Right lung (tissue), 10 donors: ENCODE measurements at places on chromosomes 12 and 14. TPM values are rescaled to one million over a fixed set of nuclear protein-coding genes. Genes with fewer than 3 reads are reported as not detected.

Gene NID2
- polyA plus RNA-seq: 191 TPM

DNA sequence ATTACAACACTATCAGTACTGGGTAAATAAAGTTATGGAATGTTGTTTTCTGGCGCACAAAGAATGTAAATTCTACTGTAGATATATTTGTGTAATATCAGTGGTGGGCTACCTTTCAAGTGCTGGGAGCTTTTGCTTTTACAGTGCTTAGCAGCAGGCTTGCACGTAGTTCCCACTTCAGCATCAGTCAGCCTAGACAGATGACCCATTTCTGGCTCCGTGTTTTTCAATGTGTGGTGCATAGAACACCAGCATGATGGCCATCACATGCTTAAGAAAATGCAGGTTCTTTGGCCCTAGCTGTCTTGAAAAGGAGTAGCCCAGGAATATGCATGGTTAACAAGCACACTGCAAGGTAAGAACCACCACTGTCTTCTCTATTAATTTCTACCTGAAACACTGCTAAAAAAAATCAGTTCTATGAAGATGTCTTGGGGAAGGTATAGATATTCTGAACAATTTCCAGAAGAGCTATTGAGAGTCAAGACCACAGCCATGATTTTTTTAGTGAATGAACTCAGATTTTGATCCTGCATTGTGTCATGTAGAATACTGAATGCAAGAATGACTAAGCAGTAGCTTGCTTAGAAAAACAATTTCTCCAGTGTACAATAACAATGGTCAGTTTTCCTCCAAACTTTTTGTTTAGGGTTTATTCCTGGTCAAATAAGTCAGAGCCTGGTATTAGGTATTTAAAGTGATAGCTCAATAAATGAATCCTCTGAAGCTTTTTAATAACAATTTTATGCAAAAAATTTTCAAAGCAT lies 195.7 kb downstream of the AKAP6 start:
- no peak for DNase-seq

DNA sequence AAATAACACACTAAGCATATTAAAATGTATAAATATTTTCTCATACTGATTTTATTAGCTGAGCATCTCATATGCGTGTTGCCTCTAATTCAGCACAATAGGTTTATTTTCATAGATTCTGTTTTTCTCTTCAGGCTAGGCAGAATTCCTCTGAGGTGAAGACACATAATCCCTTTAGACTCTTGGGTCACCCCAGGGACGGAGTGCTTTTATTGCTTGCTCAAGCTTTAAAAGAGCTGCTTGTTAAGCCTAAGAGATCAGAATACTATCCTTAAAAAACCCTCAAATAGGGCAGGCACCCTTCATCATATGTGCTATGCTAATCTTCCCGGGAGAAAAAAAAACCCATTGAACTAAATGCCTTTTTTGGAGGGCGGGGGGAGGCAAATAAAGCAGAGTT lies 390.1 kb downstream of the KCNH5 start:
- no peak for DNase-seq

DNA sequence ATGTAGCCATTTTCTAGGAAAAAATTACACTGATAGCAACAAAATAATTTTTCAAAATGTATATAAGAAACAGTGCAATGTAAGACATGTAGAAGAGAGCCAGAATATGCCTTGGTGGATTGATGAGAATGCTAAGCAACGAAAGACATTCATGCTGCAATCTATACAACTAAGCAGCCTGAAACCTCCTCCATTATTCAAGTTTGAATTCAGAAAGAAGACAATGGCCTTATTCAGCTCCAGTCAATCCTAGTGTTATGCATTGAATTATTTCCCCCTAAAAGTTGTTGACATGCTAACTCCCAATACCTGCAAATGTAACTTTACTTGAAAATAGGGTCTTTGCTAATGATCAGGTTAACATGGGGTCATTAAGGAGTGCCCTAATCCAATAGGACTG lies 73.5 kb downstream of the BTG1 start:
- no peak for DNase-seq

GRCh38 chr12:49870501-49871262 lies 27.8 kb upstream of the BCDIN3D start:
- no peak for DNase-seq
